CD4-positive, CD25-positive, alpha-beta regulatory T cell (primary cell): ENCODE measurements at places on chromosomes 7 and 10. TPM values are rescaled to one million over a fixed set of nuclear protein-coding genes. Genes with fewer than 3 reads are reported as not detected.

GRCh38 chr7:130904792-130905191 is 170.8 kb upstream of the KLF14 start:
- H3K27ac ChIP-seq = peak overlapping the region; percentile 55
- peaks cover 66% of the 10 kb centered on the region for H3K36me3 ChIP-seq

- no peaks in the 10 kb centered on the region for H3K36me3 ChIP-seq
- peaks cover 18% of the 10 kb centered on the region for H3K4me1 ChIP-seq
- no peaks in the 10 kb centered on the region for H3K27me3 ChIP-seq
- DNase-seq = no peak
- H3K4me3 ChIP-seq = no peak overlapping the region
These were observed 438.0 kb upstream of the MGMT start for GRCh38 chr10:129029051-129029450.

DNA sequence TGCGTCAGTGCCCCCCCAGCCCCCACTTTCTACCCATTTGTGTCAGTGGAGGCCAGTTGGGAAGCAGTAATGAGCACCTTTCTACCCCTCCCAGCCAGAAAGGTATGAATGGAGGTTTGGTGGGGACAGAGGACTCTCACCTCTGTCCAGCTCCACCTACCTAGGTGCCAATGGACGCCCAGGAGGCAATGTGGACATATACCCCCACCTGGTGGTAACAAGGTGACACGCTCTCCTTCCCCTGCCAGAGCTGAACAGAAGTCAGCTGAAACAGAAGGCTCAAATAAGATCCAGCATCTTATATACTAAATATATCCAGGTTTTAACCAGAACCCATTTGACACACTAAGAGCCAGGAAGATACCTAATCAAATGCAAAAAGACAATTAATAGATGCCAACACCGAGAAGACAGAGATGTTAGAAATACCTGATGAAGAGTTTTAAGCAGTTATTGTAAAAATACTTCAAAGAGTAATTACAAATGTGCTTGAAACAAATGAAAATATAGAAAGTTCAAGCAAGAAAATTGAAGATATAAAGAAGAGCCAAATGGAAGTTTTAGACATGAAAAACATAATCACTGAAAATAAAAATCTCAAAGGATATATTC is 18.4 kb upstream of the SORCS3 start:
- no peak overlapping the region for H3K4me3 ChIP-seq
- H3K36me3 ChIP-seq = no peaks in the 10 kb centered on the region
- no peak overlapping the region for H3K27ac ChIP-seq
- H3K4me1 ChIP-seq = no peaks in the 10 kb centered on the region

DNA sequence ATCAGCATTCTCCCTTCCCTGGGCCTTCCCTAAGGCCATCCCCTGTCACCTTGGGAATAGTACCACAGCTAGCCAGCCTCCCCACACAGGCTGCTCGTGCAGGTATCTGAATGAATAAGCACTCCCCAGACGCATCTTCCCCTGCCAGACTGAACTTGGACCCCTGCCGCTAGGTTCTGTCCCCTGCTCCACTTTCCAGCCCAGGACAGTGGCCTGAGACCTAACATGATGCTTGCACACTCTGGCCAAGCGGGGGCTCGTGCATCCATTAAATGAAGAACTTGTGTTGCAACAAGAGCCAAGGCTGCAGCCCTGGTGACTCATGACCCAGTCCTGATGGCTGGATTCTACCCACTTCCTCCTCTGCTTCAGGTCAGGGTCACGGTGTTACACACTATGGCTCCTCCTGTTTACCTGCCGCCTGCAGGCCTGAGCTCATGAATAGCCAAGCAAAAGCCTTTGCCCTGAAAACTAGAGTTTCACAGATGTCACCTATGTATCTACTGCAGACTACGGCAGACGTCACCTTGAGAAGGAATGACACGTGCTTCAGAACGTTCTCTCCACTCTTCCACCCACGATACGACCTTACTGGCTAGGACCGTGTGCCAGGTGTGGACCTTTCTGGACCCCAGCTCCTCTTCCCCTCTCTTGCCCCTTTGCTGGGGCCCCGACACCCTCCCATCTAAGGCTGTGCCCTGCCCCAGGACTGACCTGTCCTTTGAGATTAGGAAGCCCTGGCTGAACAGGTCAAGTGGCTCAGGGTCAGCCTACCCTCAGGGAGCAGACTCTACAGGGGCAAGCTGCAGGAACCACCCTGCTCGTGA is 6.5 kb downstream of the ASB13 start:
- H3K27me3 ChIP-seq = no peaks in the 10 kb centered on the region
- no peaks in the 10 kb centered on the region for H3K36me3 ChIP-seq
- no peak for DNase-seq
- H3K4me1 ChIP-seq = peaks cover 9% of the 10 kb centered on the region
- no peak overlapping the region for H3K27ac ChIP-seq

- no peaks in the 10 kb centered on the region for H3K36me3 ChIP-seq
- peak; percentile 33 for DNase-seq
- H3K27me3 ChIP-seq = no peaks in the 10 kb centered on the region
These were observed 50.4 kb downstream of the CPEB3 start for GRCh38 chr10:92240289-92241157.

- peaks cover 2% of the 10 kb centered on the region for H3K27me3 ChIP-seq
- no peak for DNase-seq
- no peaks in the 10 kb centered on the region for H3K36me3 ChIP-seq
- no peaks in the 10 kb centered on the region for H3K4me1 ChIP-seq
- H3K4me3 ChIP-seq = no peak overlapping the region
These were observed 10.5 kb upstream of the ADAMTS14 start for GRCh38 chr10:70661623-70662361.

DNA sequence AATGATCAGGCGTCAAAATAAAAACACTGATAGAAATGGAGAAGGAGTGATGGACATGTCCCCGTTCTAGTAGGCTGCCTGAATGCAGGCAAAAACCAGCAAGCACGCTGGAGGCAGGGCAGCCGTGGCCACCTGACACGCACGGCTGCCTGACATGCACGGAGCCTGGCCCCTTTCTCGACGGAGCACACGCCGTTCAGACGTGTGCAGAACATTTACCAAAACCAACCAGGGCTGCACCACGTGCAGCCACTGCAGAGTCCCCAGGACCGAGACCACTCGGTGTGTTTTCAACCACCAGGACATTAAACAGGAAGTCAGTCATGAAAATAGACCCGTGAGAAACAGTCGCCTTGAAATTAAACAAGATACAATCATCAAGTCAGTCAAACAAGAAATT is 61.9 kb upstream of the NKX6-2 start:
- H3K4me3 ChIP-seq = peak overlapping the region; percentile 34
- H3K36me3 ChIP-seq = no peaks in the 10 kb centered on the region
- no peaks in the 10 kb centered on the region for H3K4me1 ChIP-seq
- DNase-seq = no peak
- no peak overlapping the region for H3K27ac ChIP-seq
- no peaks in the 10 kb centered on the region for H3K27me3 ChIP-seq

- no peaks in the 10 kb centered on the region for H3K36me3 ChIP-seq
- no peak overlapping the region for H3K27ac ChIP-seq
- peaks cover 13% of the 10 kb centered on the region for H3K4me1 ChIP-seq
- no peak for DNase-seq
These were observed 991 bp downstream of the SEMA4G start for GRCh38 chr10:100970076-100970913.

- H3K36me3 ChIP-seq = no peaks in the 10 kb centered on the region
- no peak for DNase-seq
- H3K27me3 ChIP-seq = peaks cover 12% of the 10 kb centered on the region
- no peak within 1 kb of the TSS for H3K27ac ChIP-seq
These were observed at the start of gene HOXA5 for GRCh38 chr7:27143023-27143949. Gene HOXA5 (minus strand): TSS chr7:27143681. CDS start chr7:27143607, 74 bp downstream.

- H3K36me3 ChIP-seq = no peaks in the 10 kb centered on the region
- H3K27ac ChIP-seq = peak overlapping the region; percentile 71
- H3K27me3 ChIP-seq = no peaks in the 10 kb centered on the region
- H3K4me1 ChIP-seq = peaks cover 47% of the 10 kb centered on the region
- DNase-seq = no peak
These were observed 223.7 kb upstream of the PRSS58 start for GRCh38 chr7:142481548-142481947.

DNA sequence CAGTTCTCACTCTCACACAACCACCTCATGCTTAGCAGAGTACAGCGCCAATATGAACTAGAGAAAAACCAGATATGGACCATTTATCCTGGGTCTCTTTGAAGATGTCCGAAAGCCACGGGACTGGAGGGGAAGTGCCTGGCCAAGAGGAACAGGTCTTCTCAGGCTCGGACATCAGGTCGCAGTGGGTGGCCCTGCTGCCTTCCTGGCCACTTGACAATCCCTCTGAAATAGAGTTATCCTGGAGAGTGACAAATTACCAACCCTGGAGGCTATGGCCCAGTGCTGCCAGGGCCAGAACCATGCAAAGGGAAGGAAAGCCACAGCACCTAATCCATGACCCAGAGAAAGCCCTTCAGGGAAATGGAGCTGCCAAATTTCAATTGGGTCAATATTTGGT is 646.8 kb upstream of the NRP1 start:
- no peak for DNase-seq
- no peak overlapping the region for H3K27ac ChIP-seq
- no peaks in the 10 kb centered on the region for H3K27me3 ChIP-seq
- H3K36me3 ChIP-seq = no peaks in the 10 kb centered on the region
- no peak overlapping the region for H3K4me3 ChIP-seq
- H3K4me1 ChIP-seq = no peaks in the 10 kb centered on the region

- no peak overlapping the region for H3K27ac ChIP-seq
- H3K4me1 ChIP-seq = peaks cover 6% of the 10 kb centered on the region
- no peaks in the 10 kb centered on the region for H3K36me3 ChIP-seq
These were observed 4.3 kb upstream of the MARVELD1 start for GRCh38 chr10:97708976-97709946.

GRCh38 chr7:116786791-116787443 is 75.5 kb upstream of the CAPZA2 start:
- H3K27ac ChIP-seq = no peak overlapping the region
- no peaks in the 10 kb centered on the region for H3K36me3 ChIP-seq
- no peak overlapping the region for H3K4me3 ChIP-seq

DNA sequence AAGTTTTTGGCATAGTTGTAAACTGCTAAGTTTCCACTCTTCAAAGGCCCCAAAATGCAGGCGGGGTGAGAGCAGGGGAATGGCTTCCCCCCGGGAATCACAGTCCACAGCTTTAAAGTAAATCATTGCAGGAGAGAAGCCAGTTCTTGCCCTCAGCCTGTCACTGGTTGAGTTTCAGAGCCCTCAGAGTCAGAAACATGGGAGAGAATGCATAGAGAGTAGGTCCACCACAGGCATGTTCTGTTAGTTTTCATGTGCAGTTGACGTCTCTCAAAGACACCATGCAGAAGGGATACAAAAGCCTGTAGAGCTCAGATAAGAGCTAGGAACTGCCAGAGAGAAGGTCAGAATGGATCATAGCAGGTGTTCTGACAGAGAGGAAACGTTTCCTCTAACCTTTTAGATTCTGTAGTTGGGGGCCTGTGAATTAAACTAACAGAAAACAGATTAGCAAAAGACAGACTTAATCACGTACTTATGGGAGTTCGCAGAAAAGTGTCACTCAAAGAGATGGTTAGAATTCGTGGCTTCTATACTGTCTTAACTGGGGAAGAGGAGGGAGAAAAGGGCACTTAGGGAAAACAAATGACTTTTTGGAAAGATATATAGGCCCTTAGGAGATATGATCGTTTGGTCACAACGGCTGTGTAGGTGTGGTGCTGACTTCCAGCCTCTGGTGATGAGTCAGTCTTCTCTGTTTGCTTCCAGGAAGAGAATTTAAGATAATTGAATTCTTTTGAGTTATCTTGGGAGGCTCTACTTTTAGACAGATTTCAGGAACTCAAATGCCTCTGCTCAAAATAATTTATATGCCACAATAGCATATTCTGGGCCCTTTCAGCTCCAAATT is 48.0 kb upstream of the MSRB2 start:
- no peak overlapping the region for H3K27ac ChIP-seq
- H3K36me3 ChIP-seq = no peaks in the 10 kb centered on the region
- DNase-seq = no peak
- H3K4me3 ChIP-seq = no peak overlapping the region
- no peaks in the 10 kb centered on the region for H3K27me3 ChIP-seq
- H3K4me1 ChIP-seq = no peaks in the 10 kb centered on the region

DNA sequence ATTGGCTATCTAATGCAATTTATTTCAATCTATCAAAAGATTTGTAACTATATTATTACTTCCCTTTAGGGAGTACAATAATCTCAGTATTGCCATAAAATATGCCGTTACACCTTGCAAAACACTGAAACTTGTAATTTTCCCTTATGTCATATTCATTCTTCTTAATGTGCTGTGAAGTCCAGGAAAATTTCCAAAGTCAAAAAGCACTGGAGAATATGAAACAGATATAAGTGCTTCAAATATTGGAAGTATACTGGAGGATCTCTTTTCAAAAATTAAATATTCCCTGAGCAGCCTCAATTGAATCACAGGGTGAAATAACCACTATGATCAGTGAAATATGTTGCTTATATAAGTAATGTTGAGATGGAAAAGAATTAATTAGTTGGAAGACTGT is 356.0 kb downstream of the PPP1R3A start:
- H3K4me1 ChIP-seq = no peaks in the 10 kb centered on the region
- H3K27ac ChIP-seq = no peak overlapping the region
- DNase-seq = no peak
- no peaks in the 10 kb centered on the region for H3K27me3 ChIP-seq
- H3K4me3 ChIP-seq = no peak overlapping the region
- no peaks in the 10 kb centered on the region for H3K36me3 ChIP-seq

DNA sequence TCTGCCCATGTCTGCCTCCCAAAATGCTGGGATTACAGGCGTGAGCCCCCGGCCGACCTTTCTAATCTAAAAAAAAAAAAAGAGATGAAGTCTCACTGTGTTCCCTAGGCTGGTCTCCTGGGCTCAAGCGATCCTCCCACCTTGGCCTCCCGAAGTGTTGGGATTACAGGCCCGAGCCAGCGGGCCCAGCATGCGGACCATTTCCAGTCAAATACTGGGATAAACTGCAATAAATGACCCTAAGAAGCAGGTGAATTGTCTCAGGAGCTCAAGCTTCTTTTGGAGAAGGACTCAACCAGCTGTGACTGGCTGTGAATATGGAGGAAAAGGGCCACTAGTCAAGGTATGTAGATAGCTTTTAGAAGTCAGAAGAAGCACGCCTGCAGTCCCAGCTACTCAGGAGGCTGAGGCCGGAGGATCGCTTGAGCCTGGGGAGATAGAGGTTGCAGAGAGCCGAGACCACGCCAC is 550 bp upstream of the CREM start:
- H3K4me3 ChIP-seq = peak overlapping the region; percentile 73
- no peaks in the 10 kb centered on the region for H3K36me3 ChIP-seq
- H3K27me3 ChIP-seq = no peaks in the 10 kb centered on the region
- DNase-seq = no peak
- H3K27ac ChIP-seq = peak overlapping the region; percentile 100
- peaks cover 26% of the 10 kb centered on the region for H3K4me1 ChIP-seq

The DOCK4 gene
- 0.44 TPM for total RNA-seq

The MGAM2 gene
- not detected for total RNA-seq

The SLC16A9 gene
- 0.42 TPM for total RNA-seq

The ACSM6 gene
- total RNA-seq = not detected
